ENCODE measurements at places on chromosomes 16 and 17.

DNA sequence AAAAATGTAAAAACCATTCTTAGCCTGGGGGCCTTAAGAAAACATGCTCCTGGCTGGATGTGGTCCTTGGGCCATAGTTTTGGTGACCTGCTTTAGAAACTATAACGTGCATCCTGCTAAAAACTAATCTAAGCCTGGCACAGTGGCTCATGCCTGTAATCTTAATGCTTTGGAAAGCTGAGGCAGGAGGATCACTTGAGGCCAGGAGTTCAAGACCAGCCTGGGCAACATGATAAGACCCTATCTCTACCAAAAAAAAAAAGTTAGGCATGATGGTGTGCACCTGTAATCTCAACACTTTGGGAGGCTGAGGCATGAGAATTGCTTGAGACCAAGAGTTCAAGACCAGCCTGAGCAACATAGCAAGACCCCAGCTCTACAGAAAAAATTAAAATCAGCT lies 183.8 kb upstream of the CHMP6 start:
- no peak for DNase-seq

- no peak for DNase-seq
Observed at GRCh38 chr16:85631230-85631629, 18.1 kb downstream of the GSE1 start.

GRCh38 chr16:22691335-22691734 lies 122.6 kb upstream of the HS3ST2 start:
- DNase-seq = no peak

GRCh38 chr17:38532451-38532850 lies 73.3 kb downstream of the SRCIN1 start:
- no peak for DNase-seq

DNA sequence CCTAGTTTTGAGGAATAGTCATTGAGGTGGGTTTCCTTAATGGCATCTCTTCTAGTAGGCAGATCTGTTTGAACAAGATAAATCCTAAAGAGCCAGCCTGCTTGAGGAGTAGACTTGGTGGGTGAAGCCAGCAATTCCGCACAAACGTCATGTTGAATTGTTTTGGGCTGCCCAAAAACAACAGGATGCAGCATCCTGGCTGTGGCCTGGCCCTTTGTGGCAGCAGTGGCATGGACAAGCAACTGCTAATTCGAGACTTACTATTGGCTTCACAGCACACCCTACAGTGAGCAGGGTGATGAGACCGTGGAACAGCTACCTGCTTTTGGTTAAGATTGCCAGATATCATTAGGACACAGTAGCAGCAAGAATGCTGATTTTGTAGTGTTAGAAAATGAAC lies 9.3 kb upstream of the VPS4A start:
- DNase-seq = no peak

DNA sequence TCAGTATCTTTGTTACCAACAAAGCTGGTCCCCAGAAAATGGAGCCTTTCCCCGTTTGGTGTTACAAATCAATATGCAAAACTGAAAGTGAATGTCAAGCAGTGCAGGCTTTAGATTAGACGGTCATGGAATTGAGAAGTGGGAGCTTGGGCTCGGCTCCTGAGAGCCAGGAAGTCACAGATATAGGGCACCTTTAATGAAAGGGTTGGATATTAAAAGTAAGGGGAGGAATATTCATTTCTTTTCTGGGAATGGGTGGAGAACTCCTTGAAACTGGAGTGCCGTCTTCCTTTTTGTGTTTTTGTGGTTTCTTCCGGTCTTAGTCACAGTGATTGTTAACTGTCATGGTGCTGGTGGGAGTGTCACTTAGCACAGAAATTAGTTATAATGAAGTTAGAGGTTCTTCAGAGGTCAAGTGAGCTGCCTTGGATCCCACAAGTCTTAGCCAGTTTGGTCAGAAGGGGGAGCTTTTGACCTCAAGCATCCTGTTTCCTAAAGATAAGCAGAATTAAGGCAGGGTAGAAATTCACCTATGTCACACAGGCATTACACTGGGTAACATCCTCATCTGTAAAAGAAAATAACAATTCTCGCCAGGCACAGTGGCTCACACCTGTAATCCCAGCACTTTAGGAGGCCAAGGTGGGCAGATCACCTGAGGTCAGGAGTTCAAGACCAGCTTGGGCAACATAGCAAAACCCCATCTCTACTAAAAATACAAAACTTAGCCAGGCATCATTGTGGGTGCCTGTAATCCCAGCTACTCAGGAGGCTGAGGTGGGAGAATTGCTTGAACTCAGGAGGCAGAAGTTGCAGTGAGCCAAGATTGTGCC lies 9.6 kb upstream of the EIF1 start:
- DNase-seq = no peak

DNA sequence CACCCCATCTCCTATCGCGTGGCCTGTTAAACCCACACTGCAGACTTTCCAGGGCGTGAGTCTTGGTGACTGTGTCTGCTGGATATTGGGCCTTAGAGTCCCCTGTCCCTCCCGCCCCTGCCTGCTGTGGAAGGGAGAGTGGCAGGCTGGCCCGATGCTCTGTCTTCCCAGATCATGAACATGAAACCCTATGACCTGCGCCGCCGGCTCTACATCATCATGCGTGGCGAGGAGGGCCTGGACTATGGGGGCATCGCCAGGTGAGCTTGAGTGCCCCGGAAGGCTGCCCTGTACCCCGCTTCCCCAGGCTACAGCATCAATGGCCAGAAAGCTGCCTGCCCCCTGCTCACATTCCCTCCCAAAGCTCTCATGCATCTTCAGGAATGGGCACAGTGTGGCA lies 19.5 kb upstream of the CLEC18A start:
- no peak for DNase-seq

- DNase-seq = no peak
Observed at GRCh38 chr16:50778284-50779163, 36.6 kb downstream of the CYLD start.

DNA sequence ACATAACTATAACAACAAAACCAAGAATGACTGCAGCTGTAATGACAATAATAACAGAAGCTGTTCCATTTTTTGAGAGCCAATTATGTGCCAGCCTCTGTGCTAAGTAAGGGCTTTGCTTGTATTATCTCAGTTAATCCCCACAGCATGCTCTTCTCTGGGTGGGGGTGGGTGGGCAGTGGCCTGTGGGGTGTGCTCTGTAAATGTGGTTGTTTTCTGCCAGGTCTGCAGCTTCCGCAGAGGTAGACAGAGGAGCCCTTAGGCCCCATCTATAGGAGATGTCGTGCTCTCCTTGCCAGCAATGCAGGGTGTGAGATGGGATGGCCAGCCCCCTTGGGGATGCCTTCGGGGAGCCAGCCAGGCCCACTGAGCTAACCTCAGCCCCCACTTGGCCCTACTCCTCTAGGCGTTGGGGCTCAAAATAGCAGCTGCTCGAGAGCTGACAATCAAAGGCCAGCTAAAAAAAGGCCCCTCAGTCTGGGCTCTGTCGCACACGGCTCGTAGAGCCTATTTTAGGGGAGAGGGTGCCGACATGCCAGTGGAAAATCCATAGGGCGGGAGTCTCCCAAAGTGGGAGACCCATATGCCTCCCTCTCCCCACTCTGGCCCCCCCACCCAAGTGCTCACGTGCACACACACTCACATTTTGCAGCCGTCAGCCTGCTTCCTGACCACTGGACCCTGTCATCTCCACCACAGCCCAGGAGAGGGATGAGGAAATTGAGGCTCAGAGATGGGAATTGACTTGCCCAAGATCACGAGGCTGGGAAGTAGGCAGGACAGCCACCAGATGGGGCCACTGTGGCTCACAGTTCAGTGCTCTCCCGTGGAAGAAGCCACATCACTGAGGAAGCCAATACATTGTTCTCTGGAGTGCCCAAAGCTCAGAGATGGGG lies 15.8 kb downstream of the CDH16 start:
- no peak for DNase-seq

GRCh38 chr16:25501530-25502255 lies 190.1 kb upstream of the HS3ST4 start:
- no peak for DNase-seq

DNA sequence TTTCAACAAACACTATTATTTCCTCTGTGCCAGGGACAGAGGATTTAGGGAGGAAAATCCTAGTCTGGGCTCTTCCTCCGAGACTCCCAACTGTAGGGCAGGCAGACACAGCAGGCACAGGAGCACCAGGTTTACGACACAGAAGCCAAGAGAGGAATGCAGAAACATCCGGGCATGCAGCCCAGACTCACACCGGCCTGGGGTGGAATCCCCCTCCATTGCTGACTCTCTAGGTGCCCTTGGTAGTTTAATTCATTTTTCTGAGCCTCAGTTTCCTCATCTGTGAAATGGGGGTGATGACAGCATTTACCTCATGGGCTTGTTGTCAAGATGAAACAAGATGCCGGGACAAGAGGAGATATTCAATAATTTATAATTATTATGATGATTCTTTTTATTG lies 14.9 kb downstream of the CA4 start:
- no peak for DNase-seq

- DNase-seq = no peak
Observed at GRCh38 chr16:50011707-50012106, 13.3 kb upstream of the CNEP1R1 start.

- DNase-seq = no peak
Observed at GRCh38 chr17:31724026-31724425, 135.0 kb downstream of the COPRS start.

DNA sequence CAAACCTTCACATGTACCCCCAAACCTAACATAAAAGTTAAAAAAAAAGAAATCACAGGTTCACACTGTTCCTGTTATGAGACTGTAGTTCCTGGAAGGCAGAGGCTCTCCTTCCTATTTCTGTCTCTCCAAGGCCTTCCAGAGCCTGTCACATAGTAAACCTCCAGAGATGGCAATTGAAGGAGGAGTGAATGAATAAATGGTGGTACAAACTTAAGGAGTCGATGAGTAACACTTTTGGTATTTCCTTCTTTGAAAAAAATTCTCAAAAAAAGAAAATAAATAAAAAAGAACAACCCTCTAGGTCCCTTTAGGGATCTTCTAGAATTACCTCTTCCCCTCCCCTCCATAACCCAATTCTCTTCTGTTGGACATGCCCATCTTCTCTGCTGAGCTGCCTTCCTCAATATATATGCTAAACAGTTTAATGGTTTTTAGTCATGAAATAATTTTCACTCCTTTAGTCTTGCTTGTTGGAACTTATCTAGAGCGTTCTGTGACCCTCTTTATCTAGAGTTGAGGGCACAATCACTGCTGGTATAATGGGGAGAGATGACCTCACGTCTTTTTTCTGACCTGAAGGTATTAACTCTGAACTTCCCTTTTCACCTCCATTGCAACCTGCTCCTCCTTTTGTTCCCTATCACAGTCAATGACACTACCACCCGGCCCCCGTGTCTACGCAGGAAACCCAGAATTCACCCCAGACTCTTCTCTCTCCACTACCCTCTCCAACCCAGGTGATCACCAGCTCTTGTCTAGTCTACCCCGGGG lies 1.7 kb upstream of the TAF15 start:
- DNase-seq = no peak

GRCh38 chr17:31225831-31226230 lies 71.2 kb downstream of the OMG start:
- DNase-seq = no peak

DNA sequence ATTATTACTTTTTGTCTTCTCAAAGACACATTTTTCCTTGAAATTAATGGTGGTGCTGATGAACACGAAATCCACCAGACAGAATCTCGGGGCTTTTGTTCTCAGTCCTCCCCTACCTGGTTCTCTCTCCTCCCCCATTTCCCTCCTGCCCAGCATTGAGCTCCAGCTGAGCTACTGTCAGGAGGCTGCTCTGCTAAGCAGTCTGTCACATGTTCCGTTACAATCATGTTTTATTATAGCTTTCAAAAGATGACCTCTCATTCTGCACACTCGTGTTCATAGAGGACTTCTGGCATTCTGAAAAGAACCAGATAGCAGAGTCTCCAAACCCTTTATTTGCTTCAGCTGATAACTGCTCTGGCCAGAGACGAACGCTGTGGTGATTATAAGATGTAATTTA lies 732.5 kb upstream of the RBFOX1 start:
- no peak for DNase-seq

DNA sequence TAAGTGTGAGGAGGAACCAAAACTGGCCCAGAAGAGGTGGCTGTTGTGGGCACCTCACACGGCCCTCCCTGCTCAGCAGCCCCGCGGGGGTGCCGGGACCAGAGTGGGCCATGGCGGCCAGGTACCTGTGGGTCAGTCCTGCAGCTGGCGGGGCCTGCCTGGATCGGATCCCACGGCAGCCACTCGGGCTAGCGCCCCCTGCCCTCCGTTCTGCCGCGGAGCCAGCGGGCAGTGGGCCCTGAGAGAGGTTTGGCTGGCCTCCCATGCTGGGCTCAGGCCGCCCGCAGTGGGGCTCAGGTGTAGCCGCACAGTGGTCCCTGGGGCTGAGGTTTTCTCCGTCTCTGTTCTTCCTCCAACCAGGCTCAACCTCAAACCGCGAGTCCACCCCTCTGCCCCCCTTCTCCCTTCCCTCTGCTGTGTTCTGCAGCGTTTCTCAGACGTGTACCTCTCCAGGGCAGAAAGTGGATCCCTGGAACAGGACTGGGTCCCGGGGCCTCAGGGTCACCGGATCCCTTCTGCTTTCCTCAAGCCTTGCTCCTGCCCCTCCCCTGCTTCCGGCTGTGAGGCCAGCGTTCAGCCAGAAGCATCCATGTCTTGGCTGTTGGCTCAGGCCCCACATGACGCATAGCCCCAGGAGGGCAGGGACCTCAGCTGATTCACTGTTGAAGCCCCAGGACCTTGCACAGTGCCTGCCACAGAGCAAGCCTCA lies 28.6 kb upstream of the ITGA3 start:
- no peak for DNase-seq

GRCh38 chr17:76166906-76167305 lies 25.9 kb upstream of the FOXJ1 start:
- no peak for DNase-seq

DNA sequence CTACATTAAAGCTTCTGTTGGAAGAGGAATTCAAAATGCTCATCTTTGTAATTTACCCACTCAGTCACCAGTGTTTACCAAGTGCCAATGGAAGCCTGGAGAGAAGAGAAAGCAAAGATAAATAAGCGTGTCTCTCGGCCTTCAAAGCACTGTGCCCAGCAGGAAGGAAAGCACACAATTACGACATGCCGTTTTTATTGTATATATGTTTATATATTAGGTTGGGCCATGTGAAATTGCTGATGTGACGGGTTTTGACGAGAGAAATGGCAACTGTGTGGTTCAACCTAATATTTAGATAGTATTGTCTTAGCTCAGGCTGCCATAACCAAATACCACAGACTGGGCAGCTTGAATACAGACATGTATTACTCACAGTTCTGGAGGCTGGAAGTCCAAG lies 79.3 kb upstream of the HSBP1 start:
- no peak for DNase-seq

DNA sequence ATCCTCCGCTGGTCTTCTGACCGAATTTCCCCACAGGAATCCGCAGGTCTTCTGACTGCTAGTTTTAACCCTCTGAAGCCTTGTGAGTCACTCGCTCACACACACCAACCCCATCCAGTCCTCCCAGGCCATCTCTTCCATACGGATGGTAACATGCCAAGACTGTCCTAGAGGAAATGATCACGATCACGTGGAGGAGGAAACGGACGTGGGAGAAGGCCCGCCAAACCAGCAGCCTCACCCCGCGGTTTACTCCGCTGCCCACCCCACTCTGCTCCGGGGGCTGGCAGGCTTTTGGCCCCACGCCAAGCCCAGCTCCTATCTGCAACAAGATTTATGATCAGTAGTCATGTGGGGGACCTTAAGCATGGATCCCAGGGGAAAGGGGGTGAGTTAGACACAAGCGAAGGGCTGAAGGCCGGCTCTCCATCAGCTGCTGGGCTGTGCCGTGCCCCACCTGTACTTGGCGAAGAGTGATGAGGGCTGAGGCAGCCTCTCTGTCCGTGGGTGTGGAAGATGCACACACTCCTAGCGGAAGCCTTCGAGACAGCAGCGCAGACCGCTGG lies 1.5 kb upstream of the FAAP100 start:
- no peak for DNase-seq

GRCh38 chr16:13503960-13504635 lies 415.9 kb upstream of the ERCC4 start:
- no peak for DNase-seq

- no peak for DNase-seq
Observed at GRCh38 chr16:30132591-30132990, 9.6 kb upstream of the MAPK3 start.

Measured in stimulated activated CD8-positive, alpha-beta memory T cell treated with anti-CD3 and anti-CD28 coated beads, Interleukin-4, amount 100 ng/mL, for 1 hour (primary cell).